Skeletal muscle cell (primary cell): ENCODE measurements at places on chromosomes 5 and 9.
A peak's percentile ranks its signal among the peaks of the same experiment; 100 is the strongest.

DNA sequence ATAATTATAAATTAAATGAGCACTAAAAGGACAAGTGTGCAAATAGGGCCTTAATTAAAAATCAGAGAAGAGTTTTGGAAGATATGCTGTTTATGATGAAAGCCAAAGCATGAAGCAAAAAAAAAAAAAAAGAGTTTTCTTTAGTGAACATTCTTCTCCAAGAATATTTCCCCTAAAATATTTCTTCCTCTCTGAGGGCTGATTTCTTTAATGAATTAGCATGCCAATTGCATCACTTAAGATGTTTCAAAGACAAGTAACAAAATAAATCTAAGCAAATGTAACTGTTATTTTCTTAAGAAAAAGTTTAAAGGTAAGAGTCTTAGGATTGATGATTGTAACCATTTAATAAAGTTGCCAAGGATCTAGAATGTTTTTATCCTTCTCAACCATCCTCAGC, 81.6 kb upstream of the MPDZ start:
- no peak for DNase-seq

DNA sequence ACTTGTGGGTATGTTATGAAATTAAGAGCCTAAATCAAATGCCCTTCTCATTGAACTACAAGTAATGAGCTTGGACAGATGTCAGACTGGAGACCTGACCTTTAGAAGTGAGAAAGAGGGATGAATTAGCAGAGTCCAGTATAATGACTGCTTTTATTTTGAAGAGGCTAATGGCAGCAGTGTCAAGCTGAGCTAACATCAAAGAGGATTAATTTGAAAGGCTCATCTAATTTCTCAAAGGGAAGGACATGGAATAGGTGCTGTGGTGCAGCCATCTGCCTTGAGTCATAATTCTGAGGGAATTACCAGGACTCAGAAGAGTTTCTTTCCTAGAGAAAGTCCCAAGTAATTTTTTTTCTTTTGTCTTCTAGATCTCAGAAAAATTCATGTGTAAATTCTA, 57.6 kb downstream of the FAM81B start:
- DNase-seq: no peak

GRCh38 chr9:71719562-71719961, 48.8 kb downstream of the CEMIP2 start:
- DNase-seq: peak; percentile 46

DNA sequence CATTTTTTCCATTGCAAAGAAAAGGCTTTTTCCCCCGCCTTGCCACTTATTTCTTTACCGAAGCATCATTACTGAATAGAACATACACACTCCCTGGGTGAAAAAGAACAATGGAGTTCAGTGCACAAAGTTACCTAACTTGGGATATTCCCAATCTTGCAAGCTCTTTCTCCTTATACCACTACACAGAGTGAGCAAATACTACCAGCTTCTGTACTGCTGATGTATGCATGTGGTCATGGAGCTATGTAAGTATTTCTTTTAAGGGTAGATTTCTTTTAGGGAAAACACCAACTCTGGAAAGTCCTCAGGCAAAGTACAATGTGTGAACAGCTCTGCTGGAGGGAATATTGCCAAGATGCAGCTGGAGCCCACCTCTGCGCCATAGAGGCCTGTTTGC, 81.1 kb downstream of the AOPEP start:
- no peak for DNase-seq

DNA sequence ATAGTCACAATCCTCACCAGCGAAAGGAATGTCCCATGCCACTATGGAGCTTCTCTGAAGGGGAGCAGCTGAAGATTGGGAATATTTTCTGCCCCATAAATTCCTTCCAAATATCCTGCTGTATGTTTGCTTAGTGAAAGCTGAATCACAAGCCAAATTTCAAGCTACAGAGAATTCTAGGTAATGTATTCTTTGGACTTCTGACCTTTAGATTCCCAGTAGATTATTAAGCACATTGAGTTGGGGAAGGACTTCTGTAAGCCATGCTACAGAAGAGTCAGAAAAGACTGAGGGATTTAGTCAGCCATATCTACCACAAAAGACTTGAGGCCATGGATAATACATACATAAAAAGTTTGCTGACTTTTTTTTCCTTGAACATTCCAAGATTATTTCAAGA, 1342.0 kb upstream of the NUDT12 start:
- DNase-seq: no peak

DNA sequence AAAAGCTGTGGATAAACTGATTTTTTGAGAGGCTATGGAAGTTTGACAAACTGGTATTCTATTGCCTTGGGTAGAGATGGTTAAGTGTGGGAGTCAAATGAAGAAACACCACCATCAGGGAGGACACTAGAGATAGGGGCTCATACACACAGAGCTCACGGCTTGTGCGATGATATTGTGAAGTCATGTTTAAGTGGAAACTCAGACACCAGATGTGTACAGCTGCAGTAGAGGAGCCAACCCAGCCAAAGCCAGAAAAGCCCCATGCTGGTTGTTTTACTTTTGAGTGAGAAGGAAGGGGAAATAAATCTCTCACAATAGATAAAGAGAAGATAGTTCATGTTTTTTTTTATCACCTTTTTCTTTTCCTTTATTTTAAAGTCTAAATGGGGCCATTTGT, 377.7 kb downstream of the DMRT2 start:
- DNase-seq: no peak

GRCh38 chr5:167886196-167886595, 405.2 kb upstream of the WWC1 start:
- no peak for DNase-seq

GRCh38 chr5:82820188-82820587, 257.0 kb downstream of the TMEM167A start:
- no peak for DNase-seq

DNA sequence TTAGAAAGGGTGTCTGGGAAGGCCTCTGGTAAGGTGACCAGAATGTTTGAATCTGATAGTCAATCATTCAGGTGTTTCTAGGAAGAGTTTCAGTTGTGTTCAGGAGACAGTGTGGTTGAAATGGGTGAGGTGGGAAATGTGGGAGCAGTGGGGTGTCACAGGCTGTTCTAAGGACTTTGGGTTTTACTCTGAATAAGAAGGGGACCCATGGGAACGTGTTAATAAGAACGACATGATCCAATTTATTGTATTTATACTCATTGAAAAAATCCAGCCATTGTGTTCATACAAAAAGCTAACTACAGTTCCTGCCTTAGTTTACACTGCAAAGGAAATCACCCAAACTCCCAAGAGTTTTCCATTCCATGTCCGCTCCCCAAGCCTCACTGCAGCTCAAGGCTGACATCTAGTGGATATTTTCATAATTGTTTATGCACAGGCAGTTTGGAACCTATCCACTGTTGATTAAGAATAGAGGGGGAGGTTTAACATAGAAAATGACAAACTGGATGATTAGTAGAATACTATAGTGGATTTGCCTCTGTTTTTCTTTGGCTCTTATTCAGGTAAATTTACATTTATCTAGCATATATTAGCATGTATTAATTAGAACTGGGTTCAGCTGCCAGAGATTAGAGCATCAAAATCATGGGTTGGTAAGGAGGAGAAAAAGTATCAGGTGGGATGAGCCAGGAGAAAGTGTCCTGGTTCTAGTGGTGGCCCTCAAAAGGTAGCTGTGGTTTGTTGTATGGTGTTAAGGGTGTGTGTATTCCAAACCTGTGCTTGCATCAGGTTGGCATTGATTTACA, 17.7 kb downstream of the CAVIN4 start:
- DNase-seq: no peak

GRCh38 chr5:128475693-128476092, 62.4 kb downstream of the FBN2 start:
- no peak for DNase-seq

DNA sequence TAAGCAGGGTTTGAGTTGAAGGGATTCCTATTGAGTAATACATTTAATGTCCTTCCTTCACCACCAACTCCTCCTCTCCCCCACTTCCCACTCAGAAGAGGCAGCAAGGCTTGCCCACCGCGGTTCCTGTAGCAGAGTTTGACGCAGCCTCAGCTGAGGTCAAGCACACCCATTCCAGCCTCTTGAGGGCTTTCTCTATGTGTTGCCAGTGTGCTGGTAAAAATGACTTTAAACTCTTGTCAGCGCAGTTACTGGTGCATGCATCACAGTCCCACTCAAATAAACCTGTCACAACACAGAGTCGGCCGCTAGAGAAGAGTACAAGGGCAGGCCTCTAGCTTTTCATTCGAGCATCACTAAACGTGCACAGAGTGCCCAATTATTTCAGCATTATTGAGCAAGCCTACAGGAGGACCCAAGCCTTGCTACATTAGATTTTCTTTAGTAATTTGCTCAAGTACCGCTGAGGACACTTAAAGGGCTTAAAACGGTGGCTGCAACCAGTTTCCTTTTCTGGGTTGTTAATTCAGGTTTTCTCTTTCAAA, 79.6 kb downstream of the TLE4 start:
- no peak for DNase-seq

GRCh38 chr5:139808481-139809330, 13.1 kb downstream of the PSD2 start:
- no peak for DNase-seq
